ENCODE measurements at places on chromosomes 3 and 15.
A peak's percentile ranks its signal among the peaks of the same experiment; 100 is the strongest.

DNA sequence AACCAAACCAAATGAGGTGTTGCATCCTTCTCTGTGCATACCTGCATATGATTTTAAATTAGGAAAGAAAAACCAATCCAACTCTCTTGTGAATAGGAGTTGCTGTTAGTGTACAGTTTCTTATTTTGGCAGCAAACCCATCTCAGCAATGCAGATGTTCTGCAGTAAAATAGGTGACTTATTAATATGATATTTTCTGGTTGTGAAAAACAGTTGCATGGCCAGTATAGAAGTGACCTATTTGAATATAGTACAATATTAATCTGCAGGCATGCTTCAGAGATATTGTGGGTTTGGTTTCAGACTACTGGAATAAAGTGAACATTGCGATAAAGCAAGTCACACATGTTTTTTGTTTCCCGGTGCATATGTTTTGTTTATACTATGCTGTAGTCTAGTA, 42.2 kb downstream of the AKAP13 start:
- no peak for DNase-seq

DNA sequence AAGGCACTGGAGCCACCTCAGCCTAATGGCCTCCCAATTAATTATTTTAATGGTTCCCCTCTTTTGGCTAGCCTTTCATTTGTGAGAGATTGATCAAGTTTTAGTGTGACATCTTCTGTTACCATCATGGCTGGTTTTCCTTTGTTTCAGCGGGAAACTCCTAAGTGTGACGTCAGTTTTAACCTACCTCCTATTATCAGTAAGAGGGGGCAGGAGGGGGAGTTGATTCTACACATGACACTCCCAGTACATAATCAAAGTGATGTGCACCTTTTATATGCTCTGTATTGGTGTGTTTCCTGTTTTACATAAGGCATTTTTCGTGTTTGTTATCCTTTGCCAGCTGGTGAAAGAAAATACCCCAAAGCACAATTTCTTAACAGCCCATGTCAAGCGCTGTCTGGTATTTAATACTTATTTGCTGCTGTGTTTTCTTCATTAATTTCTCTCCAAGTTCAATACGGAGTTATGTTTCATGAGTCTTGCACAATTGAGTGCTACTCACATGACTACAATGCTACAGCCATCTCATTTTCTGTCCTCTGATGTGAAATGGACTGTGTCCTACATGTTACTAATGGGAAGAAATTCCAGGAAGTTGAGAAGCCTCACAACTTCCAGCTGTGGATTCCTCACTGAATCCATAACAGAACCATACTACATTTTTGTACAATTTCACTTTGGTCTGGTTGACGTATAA, 52.2 kb upstream of the POLR2M start:
- DNase-seq = peak; percentile 55

DNA sequence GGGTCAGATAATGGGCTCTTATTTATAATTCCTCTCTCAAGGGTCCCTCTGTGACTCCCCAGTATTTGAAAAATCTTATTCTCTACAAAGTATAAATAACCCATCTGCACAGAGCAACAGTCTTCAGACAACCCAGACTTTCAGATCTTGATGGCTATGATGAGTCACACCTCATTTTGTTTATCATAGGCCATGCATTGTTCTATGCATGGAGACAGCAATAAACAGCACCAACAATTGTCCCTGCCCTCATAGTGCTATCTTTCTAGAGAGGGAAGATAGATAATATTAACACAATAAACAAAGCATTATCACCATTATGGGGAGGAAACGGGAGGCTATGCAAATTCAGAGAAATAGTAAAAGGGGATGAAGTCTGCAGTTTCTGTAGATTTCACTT, 13.4 kb downstream of the FHIT start:
- DNase-seq = no peak

DNA sequence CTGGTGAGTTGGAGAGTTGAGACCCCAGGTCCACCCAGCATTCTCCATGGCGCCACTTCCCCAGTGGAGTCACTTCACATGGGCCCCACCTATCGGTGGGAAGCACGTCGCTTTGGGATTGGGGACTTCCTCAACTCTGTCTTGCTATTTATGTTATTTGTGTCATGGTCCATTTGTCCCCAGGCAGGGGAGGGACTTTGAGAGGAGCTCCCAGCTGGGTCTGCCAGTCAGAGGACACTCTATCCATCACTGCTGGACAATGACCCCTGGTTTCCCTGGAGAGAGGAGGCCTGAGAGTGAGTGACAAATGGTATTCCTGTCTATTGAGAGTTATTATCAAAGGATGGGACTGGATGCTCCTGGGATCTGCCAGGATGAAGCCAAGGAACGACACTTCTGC, 127.6 kb downstream of the RAB11A start:
- DNase-seq = no peak

DNA sequence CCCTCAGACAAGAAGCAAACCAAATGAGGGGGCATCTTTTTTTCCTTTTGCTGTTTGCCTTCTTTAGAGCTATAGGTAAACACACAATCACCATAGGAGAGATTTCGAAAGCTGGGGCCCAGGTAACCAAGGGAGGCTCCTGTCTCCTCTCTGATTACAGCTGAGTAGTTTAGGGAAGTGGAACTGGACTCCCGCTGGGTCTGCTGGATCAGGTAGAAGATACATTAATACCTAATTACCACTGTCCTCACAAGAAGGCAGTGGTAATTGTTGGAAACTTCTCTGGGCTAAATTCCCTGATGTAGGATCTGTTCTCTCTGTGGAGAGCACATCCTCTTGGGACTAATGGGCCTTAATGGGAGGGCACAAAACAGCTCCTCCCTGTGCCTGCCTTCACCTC, 32.7 kb downstream of the HDC start:
- no peak for DNase-seq

DNA sequence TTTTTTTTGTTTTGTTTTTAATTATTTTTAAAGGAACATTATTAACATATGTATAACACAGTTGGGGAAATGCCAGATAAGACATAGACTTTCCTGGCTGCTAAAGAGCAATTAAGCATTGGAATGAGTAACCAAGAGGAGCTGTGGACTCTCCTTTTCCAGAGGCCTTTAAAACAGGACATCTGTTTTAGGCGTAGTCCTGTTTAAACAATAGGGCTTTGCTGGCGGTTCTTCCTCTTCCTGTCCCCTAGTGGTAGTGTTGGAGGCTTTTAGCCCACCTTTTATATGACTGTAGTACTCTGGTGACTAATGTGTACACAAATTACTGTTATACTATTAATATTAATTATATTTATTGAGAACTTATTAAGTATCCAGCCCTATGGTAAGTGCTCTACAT, 81.9 kb downstream of the PPARG start:
- DNase-seq = peak; percentile 60

GRCh38 chr15:101178479-101178878, 73.4 kb downstream of the CHSY1 start:
- no peak for DNase-seq

DNA sequence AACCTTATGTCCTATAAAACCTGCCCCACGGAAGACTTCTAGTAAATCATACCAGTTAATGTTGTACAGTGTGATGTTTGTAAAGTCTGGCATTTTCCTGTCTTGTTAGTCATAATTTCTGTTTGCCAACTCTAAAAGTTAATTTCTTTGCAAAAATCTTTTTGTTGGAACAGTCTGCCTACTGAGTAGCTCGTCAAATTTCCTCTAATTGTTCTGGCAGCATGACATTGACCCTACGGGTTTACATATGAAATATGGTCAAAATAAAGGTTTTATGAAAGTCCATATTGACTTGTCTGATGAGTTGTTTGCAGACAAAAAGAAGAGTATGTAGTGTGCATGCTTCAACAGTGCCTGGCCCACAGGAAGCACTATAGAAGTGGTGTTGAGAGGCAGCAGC, 79.8 kb upstream of the SOX2 start:
- no peak for DNase-seq

GRCh38 chr3:31274326-31275024, 258.2 kb upstream of the STT3B start:
- no peak for DNase-seq

- DNase-seq = peak; percentile 77
Measured at GRCh38 chr3:52194485-52195290, 3.3 kb upstream of the ALAS1 start.

- DNase-seq = no peak
Measured at GRCh38 chr3:168083906-168084305, 11.8 kb downstream of the GOLIM4 start.

DNA sequence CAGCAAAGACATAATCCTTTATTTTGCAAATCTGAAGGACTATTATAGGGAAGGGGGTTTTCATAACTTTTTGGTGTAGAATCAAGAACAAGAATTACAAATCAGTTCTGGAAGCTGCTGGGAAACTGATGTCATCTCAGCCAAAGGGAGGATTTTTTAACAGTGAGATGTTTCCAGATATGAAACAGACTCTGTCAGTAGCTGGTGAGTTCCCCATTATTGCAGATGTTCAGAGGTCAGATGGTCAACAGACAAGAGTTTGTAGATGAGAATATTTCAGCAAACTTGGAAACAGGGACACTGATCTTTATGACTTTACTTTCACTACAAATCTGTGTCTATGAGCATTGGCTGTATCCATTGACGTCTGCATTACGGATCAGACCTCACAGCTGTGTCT, 71.9 kb upstream of the LPP start:
- peak; percentile 89 for DNase-seq

DNA sequence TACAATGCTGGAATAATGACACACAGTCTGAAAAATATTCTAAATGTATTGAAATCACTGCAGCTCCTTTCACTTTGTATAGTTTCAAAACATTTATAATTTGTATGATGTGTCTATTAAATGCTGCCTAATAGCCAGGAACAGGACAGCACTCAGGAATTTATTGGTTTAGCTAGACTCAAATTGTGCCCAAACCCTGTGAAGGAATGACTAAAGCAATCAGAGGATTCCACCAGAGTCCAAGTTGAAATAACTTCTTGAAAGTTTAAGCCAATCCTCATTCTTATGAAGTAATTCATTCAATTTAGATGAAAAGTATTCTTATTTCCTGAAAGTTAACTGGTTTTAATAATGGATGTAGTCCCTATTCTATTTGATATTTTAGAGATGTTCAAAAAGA, 267.0 kb downstream of the ZMAT3 start:
- no peak for DNase-seq

DNA sequence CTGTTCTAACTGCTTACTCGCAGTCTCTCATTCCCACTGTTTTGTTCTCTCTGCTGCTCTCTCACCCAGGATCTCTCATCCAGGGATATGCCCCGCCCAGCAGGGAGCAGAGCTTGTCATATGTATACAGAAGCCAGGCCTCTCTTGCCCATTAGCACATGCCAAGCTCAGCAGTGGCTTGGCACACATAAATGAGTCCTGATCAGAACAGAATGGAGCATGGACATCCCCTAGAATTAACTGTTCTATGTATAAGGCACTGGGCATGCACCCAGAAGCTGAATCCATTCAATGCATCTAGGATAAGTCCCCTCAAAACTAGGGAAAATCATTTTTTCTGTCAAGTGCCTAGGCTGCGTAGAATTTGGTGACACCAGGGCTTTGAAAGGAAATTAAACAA, 61.6 kb downstream of the IGSF11 start:
- no peak for DNase-seq

GRCh38 chr3:45371621-45372020, 16.8 kb upstream of the LARS2 start:
- DNase-seq = no peak

DNA sequence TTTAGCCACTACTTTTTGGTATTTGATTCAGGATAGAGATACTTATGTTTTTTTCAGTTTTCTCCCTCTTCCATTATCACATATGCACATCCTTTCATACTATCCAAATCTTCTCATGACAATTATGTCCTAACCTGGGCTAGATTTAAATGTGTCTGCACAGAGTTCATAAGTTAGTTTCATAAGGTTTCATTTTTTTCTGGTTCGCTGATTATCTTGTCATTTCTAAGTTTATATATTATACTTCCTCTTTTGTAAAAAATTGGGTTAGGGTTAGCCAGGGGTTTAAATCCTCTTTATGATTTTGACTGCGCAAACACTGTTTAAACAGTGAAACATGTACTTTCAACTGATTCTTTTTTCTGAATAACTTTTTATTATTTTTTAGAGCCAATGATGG, 148.6 kb downstream of the SST start:
- no peak for DNase-seq

GRCh38 chr15:48520376-48521155, 124.9 kb downstream of the FBN1 start:
- no peak for DNase-seq

- no peak for DNase-seq
Measured at GRCh38 chr15:77409259-77410156, 10.4 kb downstream of the PEAK1 start.

DNA sequence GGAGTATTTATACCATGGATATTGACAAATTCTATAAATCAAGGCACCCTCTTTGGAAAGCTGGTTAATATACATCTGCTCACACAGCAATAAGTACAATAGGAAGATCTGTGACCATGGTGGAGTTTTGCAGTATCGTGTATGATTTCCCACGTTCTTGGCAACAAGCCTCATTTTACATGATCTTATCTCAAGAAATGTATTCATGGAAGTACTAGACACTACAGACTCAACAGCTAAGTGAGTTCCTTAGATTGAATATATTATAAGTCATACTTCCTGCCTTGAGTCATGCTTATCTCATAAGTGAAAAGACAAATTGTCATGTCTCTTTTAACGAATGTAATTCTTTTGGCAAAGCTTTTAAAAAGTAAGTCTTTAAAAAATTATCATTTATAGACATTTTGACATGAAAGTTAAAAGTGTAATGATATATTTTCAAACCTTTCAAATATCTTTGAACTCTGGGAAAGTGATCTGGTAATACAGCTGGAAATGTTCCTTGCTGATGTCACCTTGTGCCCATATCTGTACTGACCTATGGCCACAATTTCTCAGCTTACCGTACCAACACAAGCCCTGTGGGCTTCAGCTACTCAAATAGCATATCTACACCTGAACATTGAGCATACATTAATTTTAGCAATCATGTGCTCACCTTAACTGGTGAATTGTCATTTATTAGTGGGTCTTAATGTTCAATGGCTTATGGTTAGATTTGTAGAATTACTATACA, 130.3 kb upstream of the TMC3 start:
- DNase-seq = peak; percentile 5

- no peak for DNase-seq
Measured at GRCh38 chr15:45555934-45556608, 31.1 kb upstream of the BLOC1S6 start.

Measured in fibroblast of villous mesenchyme (primary cell).